Stimulated activated CD4-positive, alpha-beta T cell treated with anti-CD3 and anti-CD28 coated beads, TNF-alpha, amount 100 ng/mL, for 4 hours (primary cell): ENCODE measurements at places on chromosomes 16 and 17.

GRCh38 chr17:12918142-12918541 lies 99.7 kb downstream of the ELAC2 start:
- DNase-seq: no peak

DNA sequence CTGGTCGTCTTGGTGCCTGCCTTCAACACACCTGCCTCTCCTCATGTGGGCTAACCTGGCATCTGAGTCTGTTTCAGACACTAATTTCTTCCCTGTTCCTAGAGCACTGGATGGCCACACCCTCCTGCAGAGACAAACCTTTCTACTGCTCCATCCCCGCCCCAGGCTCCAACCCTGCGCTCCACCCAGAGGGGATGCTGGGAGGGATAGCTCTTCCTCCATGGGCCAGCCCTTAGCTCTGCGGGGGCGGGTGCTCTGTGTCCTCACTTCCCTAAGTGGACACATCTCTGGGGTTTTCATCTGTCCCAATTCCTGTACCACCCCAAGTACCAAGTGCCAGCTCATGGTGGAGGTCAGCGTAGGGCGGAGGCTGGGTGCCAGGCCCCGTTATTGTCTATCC lies 11.0 kb upstream of the CRISPLD2 start:
- no peak for DNase-seq

DNA sequence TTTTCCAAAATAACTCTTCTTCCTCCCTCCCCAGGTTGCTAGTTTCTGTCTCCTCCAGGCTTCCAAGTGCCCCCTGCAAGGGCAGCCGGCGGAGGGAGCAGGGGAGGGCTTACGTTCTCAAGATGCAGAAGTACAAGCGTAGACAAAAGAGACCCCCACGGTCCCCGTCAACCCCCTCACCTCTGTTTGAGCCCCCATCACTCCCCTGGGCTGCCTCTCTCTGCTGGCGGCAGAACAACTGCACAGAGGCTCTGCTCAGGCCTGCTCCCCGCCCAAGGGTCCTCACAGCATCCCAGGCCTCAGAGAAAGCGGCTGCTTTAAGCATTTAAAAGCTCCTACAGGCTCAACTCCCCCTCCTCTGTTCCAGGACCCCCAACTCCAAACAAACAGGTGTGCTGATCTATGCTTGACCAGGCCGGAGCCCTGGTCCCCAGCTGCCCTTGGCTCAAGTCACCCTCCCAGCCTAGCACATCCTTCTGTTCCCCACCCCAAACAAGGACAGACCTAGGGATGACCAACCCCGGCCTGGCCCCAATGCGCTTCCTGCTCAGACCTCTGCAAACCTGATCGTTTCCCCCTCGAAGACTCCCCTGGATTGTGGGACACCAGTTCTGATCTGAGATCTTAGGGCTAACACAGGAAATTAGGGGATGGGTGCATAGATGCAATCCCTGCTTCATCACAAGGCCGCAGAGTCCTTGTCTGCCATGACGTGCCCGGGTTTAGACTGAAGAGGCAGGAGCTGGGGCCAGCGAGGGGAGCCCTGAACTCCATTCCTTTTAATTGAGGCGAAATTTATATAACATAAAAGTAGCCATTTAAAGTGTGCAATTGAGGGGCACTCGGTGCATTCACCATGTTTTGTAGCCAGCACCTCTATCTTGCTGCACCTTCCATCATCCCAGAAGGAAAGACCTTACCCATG lies 17.2 kb upstream of the RBFOX3 start:
- no peak for DNase-seq

DNA sequence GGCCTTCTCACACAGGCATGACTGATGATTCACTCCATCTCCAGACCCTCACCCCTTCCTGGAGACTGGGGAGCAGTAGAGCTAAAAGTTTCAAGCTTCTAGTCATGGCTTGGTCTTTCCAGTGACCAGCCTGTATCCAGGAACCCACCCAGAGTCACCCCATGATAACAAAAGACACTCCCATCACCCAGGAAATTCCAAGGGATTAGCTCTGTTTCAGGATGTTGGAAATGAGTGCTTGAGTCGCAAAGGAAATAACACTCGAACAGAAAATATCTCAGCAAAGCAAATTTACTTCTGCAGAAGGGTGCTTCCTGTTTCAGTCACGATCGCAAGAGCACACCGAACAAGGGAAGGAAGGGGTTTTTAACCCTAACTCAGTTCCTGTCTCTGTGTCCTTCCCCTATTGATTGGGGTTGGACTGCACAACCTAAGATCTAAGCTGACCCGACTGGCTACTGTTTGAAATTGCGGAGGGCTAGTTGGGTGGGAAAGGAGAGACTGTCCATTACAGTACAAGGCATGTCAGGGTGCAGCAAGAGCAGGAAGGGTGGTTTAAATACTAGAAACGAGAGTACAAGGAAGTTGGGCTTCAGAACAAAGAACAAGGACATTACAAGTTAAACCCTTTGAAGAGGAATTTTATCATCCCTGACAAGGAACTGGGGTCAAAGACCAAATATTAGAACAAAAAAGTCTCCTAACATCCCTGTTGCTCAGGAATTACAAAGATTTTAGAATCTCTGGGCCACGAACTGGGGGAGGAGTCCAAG lies 224.4 kb upstream of the CACNG5 start:
- no peak for DNase-seq

DNA sequence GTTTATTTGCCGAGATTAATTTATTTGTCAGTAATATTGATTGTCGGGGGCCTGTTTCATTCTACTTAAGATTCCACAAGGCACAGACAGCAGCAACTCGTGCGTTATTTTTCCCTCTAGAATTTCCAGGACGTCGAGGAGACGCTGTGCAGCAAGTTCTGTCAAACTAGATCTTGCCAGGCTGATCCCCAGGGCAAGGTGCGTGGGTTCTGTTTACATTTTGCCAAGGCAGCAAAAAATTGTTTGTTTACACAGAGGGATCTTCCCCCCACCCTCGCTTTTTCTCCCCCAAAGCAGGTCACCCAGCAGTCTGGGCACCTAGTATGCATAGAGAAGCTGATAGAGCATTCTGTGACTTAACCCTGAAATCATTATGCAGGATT lies 111.4 kb downstream of the IRX3 start:
- DNase-seq: no peak

DNA sequence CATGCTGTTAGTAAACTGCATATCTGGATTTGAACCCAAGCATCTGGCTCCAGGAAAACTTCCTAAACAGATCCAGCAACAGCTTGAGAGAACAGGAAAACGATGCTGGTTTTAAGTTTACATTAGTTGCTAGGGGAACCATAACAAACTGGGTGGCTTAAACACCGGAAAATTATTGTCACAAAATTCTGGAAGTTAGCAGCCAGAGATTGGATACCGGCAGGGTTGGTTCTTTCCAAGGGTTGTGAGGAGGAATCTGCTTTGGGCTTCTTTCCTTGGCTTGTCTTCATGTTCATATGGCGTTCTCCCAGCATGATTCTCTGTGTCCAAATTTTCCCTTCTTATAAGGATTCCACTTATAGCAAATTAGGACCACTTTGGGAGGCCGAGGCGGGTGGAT lies 276.9 kb upstream of the TOM1L1 start:
- DNase-seq: no peak

DNA sequence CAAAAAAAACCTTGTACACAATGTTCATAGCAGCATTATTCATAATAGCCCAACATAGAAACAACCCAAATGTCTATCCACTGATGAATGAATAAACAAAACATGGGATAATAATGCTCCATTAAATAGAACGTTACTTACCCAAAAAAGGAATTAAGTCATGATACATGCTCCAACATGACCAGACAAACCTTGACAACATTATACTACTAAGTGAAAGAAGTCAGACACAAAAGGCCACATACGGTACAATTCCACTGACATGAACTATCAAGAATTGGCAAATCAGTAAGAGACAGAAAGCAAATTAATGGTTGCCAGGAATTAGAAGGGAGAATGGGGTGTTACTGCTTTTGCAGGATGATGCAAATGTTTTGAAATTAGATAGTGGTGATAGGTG lies 193.8 kb upstream of the SHISA6 start:
- no peak for DNase-seq

- no peak for DNase-seq
Measured at GRCh38 chr16:48441863-48442279, 56.7 kb upstream of the SIAH1 start.

DNA sequence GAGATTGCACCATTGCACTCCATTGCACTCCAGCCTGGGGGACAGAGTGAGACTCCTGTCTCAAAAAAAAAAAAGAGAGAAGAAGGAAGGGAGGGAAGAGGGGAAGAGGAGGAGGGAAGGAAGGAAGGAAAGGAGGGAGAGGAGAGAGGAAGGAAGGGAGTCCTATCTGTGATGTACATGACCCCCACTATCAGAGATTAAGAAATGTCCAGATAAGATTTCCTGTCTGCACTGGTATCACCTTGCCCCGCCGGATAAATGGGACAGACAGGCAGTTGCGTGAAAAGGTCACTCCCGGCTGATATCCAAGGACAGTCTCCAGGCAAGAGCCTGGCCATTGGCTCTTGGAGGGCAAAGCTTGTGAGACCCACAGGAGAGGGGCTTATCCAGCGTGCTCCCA lies 5.2 kb upstream of the ZFPM1 start:
- DNase-seq: no peak

GRCh38 chr17:63492940-63493339 lies 16.1 kb downstream of the ACE start:
- DNase-seq: no peak

- DNase-seq: no peak
Measured at GRCh38 chr16:53741546-53741945, 37.6 kb downstream of the FTO start.

DNA sequence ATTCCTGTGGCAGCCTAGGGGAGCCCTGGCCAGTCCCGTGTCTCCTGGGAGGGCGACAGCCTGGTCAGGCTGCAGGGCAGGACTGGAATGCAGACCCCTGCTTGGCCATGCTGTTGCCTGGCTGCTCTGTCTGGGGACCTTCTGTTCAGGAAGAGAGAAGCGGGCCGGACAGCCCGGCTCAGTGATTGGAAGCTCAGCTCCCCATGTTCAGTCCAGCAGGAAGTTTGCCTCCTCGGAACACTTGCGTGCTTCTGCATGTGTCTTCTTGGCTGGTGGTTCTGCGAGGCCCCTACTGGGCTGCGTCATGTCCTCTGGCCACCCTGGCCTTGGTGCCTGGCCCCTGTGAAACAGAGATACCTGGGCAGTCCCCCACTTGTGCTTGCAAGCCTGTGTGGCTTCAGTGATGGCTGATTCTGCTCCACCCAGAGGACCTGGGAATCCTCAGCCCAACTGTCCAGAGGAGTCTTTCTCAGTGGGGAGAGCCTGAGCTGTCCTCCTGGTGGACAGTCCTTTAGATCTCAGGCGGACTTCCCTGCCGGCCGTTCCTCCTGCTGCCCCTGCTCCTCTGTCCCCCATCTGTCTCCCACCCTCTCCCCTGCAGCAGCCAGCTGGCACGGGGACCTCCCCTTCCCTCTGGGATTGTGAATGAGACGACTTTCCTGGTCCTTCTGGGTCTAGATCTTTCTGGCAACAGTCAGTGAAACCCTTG lies 279.5 kb downstream of the SEC14L1 start:
- DNase-seq: no peak

DNA sequence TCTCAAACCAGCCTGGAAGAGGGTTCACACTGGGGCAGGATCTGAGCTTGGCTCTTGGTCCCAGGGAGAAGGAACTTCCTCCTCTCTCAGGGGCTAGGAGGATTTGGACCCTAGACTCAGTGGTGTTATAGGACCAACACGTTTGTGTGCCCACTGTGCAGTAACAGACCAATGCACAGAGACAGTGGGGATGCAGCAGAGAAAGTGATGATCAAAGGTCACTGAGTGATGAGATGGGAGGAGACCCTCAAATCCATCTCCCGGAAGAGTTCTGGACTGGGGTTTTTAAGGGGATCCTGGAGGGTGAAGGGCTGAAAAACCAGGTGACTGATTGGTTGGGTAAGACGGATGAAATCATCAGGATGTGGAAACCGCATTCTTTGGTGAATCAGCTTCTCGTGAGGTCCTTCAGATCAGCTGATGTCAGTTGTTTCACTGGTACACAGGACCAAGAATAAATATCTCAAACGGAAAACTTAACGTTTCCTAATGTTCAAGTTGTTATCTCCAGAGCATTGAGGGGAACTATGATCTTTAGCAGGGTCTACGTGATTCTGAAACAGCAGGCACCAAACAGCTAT lies 3.3 kb upstream of the VAC14 start:
- no peak for DNase-seq

GRCh38 chr16:10202649-10203048 lies 20.4 kb upstream of the GRIN2A start:
- DNase-seq: no peak

DNA sequence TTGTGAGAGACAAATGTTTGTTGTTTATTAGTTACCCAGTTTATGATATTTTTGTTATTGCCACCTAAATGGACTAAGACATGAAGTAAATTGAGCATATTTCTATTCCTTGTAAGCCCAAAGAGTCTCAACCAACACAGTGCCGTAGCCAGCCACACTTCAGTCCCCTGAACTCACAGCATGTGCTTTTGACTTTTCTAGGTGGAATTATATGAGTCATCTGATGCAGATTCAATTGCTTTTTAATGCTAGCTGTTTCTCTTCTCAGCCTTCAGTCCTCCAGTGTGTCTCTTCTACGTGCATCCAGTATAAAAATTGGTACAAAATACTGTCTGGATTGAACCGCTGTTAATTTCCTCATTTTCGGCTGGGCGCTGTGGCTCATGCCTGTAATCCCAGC lies 39.0 kb downstream of the IQCK start:
- no peak for DNase-seq

DNA sequence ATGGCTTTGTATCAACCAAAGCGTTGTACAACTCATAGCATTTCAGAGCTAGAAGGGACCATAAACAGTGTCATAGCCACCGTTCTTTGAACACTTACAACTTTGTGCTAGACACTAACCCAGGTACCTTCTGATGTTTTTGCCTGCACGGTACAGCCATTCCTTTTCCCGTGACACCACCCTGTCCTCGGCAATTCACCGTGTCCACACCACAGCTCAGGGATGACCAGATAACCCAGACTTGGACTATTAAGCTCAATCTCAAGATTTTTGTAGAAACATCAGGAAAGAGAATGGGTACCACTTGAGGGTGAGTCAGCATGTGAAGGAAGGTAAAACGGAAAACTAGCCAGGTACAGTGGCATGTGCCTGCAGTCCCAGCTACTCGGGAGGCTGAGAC lies 9.8 kb upstream of the CBFB start:
- no peak for DNase-seq

DNA sequence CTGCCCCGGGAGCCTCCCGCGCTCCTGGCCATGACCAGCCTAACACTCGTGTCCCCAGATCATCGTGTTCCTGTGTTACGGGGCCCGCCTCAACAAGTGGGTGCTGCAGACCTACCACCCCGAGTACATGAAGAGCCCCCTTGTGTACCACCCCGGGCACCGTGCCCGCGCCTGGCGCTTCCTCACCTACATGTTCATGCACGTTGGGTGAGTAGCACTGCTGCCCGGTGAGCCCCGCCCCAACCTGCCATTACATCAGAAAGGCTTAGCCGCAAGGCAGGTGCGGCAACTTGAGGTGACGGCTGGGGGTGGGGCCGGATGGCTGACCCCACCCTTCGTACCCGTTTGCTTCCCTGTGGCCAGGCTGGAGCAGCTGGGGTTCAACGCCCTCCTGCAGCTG lies 1.4 kb downstream of the RHBDL1 start:
- no peak for DNase-seq

- DNase-seq: no peak
Measured at GRCh38 chr17:19610311-19610710, 38.2 kb upstream of the ALDH3A2 start.
